ENCODE measurements at places on chromosomes 16 and 17.

DNA sequence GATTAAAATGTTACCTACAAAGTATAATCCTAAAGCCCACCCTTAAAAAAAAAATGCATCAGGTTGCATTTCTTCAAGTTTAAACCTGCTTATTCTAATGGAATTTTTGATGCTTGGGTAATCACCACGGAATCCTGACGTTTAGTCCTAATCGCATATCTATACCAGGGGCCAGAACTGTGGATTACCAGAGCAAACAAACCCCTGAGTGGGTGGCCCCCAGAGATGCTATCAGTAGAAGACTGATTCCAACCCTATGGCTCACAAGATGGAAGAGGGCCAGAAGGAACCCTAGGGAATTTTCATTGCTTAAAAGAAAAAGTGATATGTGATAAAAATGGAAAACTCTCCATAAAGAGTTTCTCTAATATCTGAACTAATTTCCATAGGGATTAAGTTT, 152.2 kb upstream of the NOG start:
- DNase-seq = no peak

- DNase-seq = no peak
These were observed 109.2 kb downstream of the GP2 start for GRCh38 chr16:20218093-20218492.

- no peak for DNase-seq
These were observed 470 bp downstream of the KRT23 start for GRCh38 chr17:40936976-40937375.

- no peak for DNase-seq
These were observed 605.5 kb downstream of the RBFOX1 start for GRCh38 chr16:7938175-7938574.

Measured in stimulated activated CD4-positive, alpha-beta T cell treated with anti-CD3 and anti-CD28 coated beads, Interleukin-15, amount 100 ng/mL, for 1 hour (primary cell).